Stimulated activated CD4-positive, alpha-beta T cell treated with anti-CD3 and anti-CD28 coated beads, Interleukin-2, amount 100 ng/mL, for 48 hours (primary cell): ENCODE measurements at places on chromosomes 11 and 22.

DNA sequence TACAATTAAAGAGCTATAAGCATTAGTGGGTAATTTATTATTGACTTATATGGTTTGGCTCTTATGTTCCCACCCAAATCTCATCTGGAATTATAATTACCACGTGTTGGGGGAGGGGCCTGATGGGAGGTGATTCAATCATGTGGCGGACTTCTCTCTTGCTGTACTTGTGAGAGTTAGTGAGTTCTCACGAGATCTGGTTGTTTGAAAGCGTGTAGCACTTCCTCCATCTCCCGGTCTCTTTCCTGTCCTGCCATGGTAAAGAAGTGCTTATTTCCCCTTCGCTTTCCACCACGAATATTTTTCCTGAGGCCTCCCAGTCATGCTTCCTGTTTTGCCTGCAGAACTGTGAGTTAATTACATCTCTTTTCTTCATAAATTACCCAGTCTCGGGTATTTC lies 28.1 kb upstream of the CHORDC1 start:
- no peak for DNase-seq

GRCh38 chr11:10322830-10323792 lies 18.2 kb downstream of the ADM start:
- DNase-seq: peak; percentile 43

- no peak for DNase-seq
Measured at GRCh38 chr11:126465573-126466188, 110.2 kb downstream of the ST3GAL4 start.

GRCh38 chr22:45475851-45476514 lies 26.7 kb upstream of the FBLN1 start:
- DNase-seq: no peak

- DNase-seq: no peak
Measured at GRCh38 chr11:91295591-91295990, 929.0 kb upstream of the FAT3 start.

DNA sequence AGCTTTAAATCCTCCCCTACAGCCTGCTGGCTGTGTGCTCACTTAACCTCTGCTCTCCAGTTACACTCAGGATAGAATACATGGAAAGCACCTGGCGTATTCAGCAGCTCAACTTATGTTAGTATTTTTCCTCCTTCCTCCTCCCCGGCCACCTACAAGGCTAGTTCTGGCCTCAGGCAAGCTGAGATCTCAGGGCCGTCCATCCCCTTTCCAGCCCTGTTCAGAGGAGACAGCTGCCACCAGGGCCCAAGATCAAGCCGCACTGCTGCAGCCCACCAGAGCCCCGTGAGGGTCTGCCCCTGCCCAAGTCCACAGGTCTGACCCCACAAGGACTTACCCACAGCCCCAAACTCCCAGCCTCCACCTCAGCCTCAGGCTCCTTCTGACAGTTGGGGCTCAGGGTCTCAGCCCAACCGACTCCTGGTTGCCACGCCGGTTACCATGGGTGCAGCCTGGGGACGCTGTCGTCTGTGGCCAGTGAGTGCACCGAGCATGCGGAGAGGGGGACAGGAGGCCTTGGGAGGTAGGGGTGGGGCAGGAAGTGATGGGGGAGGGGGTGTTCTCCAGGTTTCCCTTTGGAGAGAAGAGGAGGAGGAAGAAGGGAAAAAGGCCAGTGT lies at the start of gene C11orf16:
Gene C11orf16 (minus strand): TSS at position 384 of the 617 bp plus-strand sequence. CDS start 639 bp downstream, outside the sequence.
- no peak for DNase-seq
